ENCODE measurements at places on chromosomes 3 and 15.

GRCh38 chr3:98962189-98962930 lies 60.9 kb upstream of the DCBLD2 start:
- DNase-seq = no peak

DNA sequence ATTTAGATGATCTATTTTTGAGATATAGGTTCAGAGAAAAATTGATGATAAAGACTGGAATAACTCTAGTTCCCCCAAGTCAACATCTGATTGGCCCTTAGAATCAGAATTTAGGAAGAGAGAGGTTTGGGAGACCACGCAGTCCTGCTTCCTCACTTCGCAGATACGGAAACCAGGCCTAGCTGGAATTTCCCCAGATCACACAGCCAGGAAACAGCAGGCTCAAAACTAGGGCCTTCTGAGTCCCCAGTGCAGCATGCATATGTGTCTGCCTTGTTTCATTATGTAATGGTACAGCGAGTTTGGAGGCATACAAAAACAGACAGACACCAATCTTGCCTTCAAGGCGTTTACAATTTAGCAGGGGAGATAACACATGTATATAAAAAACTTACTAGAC lies 177.1 kb upstream of the ICE2 start:
- DNase-seq = no peak

DNA sequence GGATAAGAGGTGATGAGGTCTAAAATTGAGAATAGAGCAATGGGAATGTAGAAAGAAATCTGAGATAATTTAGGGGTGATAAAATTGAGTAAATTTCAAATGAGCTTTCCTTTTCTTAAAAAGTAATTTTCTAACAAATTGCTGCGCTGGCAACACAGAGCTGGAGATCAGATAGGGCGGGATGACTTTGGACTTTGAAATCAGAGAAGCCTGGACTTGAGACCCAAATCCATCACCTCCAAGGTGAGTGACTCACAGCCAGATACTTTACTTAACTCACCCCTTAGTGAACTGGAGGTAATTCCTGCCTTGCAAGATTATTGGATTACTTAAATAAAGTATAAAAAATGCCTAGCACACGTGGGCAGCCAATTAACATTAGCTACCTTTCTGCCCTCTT lies 80.8 kb downstream of the P2RY1 start:
- no peak for DNase-seq

- no peak for DNase-seq
These were observed 136.9 kb upstream of the TOPAZ1 start for GRCh38 chr3:44104668-44105321.

DNA sequence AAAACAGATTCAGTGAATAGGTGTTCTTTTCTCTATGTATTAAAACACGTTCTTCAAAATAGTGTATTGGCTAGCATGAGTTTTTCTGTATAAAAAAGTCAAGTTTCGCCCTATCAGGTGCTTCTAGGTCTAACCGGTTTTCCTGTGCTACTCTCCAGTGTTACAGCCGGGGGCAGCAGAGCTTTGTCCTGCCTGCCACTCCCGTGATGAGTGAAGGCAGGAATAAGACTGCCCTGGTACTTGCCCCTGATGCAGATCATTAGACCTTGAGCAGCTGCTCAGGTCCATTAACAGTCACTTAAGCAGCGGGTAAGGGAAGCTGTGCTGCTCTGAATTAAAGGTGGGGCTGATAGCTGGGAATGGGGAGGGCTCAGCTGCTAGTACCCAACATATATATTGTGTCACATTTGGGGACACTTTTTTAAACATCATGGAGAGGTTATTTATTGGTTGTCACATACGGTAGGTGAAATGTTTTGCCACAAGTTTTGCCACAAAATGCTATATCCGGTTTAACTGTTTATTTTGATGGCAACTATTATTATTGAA lies 1.3 kb upstream of the UNC13C start:
- DNase-seq = no peak

- DNase-seq = no peak
These were observed 3.1 kb upstream of the EXOG start for GRCh38 chr3:38493031-38493430.

GRCh38 chr3:53616321-53616720 lies 121.9 kb downstream of the CACNA1D start:
- no peak for DNase-seq

DNA sequence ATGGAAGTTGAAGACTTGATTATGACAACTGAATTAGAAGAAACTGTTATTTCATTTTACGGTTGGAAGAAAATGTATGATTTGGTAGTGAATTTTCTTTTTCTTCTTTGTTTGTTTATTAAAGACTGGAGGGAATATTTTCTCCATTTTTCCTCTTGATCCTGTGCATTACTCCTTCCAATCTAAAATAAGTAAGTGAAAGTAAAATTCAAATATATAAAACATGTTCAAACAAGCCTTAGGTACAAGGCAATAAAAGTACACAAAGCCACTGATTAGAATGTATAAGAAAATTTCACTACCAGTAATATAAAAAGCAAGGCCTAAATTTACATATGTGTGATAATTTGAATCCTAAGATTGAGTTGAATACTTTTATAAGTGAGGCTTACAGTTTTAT lies 181.2 kb upstream of the MME start:
- no peak for DNase-seq

- no peak for DNase-seq
These were observed 218.5 kb upstream of the TTC14 start for GRCh38 chr3:180383332-180384020.

- no peak for DNase-seq
These were observed 17.7 kb upstream of the FEM1B start for GRCh38 chr15:68259883-68260282.

GRCh38 chr3:10918011-10918410 lies 74.5 kb upstream of the SLC6A1 start:
- no peak for DNase-seq

DNA sequence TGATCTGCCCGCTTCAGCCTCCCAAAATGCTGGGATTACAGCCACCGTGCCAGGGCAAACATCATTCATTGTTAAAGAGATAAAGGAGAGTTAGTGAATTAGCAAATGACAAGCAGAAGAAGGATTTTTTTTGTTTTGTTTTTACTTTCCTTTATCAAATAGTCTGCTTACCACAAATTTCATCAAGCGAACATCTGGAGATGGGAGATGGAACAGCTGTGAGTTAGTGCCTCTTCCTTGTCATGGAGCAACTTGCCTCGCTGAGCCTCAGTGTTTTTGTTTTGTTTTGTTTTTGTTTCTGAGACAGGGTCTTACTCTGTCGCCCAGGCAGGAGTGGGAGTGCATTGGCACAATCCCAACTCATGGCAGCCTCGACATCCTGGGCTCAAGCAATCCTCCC lies 15.9 kb downstream of the ZNF860 start:
- DNase-seq = no peak

DNA sequence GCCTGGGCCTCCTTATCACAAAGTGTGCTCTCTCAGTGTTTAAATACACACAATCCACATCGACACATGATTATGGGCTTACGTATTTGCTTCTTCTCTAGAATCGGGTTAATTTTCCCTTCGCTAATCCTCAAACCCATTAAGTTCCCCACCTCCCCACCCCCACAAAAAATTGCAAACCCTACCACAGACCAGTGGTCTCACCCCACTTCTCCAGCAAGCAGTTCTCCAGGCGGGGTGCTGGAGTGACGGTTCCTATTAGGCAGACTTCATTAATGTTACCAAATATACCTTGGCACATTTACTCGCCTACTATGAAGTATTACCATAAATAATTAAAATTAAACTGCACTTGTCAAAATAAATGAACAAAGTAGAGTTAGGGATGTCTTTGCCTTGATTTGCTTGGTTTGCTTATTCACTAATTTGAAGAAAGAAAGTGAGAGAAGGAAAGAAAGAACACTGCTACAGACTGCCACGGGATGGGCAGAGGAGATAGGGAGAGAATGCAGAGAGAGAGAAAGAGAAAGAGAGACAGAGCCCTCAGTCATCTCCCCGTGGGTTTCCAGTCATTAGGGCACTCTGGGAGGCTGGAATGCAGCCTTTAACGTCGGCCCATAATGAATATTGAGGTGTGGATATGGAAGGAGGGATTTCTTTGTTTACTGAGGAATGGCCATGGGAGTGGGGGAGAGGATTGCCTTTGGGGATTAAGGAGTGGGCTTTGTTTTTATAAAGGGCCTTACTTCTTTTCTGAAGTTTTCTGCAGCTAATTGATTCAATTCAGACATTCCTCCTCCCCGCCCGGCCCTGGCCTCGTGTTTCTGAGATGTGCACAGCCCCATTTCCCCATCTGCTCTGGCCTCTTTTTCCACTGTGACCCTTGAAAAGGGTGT lies 39.7 kb upstream of the POLG start:
- DNase-seq = no peak

DNA sequence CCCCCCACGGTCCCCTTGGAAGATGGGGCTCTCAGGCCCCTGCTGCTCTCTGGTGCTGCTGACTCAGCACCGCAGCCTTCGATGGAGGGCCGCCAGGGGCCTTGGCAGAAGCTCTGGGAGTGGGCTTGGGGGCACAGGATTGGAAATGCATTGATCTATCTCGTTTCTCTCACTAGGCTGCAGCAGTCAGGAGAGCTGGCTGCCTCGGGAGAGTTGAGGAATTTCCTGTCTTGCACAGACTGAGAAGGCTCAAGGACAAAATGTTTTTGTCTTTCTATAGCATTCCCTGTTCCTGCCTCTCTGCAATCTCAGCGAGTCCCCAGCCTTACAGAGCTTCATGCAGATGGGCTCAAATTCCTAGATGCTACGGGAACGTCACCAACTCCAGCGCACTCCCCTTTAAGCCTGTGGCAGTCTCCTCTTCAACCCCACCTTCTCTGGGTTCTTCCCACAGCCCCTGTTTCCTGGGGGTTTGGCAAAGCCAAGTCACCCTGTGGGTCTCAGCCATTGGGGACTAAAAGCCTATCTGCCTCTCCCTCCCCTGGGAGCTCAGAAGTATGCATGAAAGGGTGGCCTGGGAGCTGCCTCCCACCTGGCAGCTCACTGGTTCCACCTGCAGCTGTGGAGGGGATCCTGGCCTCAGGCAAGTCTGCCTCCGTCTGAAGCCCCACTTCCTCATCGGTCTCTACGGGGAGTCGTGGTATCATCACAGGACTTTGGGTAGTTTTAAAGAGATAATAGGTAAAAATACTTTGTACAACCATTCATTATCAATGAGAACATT lies 127.4 kb upstream of the HACD2 start:
- no peak for DNase-seq

GRCh38 chr3:89494734-89495133 lies 387.3 kb downstream of the EPHA3 start:
- no peak for DNase-seq

GRCh38 chr3:30232142-30232541 lies 374.3 kb upstream of the TGFBR2 start:
- no peak for DNase-seq

GRCh38 chr15:66588537-66588936 lies 22.7 kb upstream of the LCTL start:
- no peak for DNase-seq

DNA sequence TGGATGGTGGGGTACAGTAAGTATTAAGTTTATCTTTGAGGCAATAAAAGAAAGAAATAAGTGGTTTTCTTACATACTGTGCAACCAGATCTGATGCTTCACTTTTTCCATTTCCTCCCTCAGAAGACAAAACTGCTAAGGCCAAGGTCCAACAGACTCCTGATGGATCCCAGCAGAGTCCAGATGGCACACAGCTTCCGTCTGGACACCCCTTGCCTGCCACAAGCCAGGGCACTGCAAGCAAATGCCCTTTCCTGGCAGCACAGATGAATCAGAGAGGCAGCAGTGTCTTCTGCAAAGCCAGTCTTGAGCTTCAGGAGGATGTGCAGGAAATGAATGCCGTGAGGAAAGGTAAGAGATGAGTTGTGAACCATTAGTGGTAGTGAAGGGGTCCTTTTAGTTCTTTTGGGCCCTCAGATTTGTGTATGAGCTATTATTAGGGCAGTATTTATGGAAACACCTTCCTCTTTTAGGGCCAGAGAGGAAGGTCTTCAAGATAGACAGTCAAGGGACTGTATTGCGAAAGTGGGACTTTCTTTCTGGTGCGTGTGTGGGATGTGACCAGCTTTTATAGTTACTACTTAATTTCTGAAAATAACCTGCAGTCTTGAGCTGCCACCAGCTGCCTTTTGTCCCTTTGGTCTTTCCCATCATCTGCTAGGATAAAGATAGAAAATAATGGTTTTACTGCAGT lies 4.6 kb downstream of the ALAS1 start:
- no peak for DNase-seq

GRCh38 chr3:156681002-156681401 lies 6.6 kb downstream of the TIPARP start:
- DNase-seq = peak; percentile 25

GRCh38 chr3:61665121-61665520 lies 103.8 kb downstream of the PTPRG start:
- DNase-seq = no peak

DNA sequence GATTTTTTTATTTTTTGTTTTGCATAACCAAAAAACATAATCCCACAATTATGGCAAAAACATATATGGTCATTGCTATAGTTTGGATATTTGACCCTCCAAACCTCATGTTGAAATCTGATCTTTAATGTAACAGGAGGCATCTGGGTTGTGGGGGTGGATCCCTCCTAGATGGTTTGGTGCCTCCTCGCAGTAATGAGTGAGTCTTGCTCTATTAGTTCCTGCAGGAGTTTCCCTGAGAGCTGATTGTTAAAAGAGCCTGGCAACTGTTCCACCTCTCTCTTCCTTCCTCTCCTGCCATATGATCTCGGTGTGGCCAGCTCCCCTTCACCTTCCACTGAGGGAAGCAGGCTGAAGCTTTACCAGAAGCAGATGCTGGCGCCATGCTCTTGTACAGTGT lies 33.2 kb upstream of the TRIM59 start:
- DNase-seq = no peak

GRCh38 chr3:43257850-43258249 lies 28.5 kb upstream of the SNRK start:
- no peak for DNase-seq

GRCh38 chr3:14570089-14570488 lies 29.9 kb upstream of the GRIP2 start:
- DNase-seq = no peak

DNA sequence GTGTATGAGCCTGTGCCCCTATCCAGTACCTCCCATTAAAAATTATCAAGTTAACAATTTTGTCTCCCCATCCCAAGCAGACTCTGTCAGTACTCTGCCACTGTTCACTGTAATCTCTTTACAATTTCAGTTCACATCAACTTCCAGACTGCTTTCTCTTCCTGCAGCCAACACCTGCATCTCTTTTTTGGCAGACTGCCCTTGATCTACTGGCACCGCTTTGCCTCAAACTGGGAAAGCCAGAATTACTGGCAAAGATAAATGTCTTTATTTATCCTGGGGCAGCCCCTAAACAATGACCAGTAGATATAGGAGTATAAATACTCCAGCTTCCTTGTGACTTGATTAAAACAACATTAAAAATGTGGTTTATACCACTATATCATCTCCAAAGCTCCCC lies 494.1 kb downstream of the ZNF385D start:
- DNase-seq = no peak

DNA sequence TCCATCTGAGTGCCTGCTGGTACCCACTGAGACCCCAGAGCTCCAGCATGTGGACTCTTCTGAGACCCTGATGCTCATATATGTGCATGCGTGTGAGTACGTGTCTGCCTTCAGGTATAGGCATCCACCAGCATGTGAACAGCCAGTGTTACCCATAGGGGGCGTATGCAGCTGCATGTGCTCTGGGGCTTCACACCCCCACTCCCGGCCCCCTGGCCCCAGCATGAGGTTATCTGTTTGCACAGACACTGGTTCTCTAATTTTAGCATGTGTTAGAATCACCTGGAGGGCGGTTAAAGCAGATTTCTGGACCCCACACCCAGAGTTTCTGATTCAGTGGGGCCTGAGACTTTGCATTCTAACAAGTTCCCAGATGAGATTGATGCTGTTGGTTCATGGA lies 824 bp upstream of the CILP start:
- DNase-seq = no peak
